ENCODE measurements at places on chromosomes 7 and 10. TPM values are rescaled to one million over a fixed set of nuclear protein-coding genes. Genes with fewer than 3 reads are reported as not detected.

VENTX gene
- not detected for total RNA-seq

LIPK gene
- total RNA-seq: not detected

AKR1C8 gene
- not detected for total RNA-seq

SRRT gene
- total RNA-seq: 63.5 TPM

CYP3A4 gene
- not detected for total RNA-seq

PGAM2 gene
- 0.25 TPM for total RNA-seq

SPAM1 gene
- not detected for total RNA-seq

STAM gene
- total RNA-seq: 17.0 TPM

HMX3 gene
- not detected for total RNA-seq

AMZ1 gene
- total RNA-seq: 2.7 TPM

HILPDA gene
- total RNA-seq: 20.0 TPM

VSTM4 gene
- 1.6 TPM for total RNA-seq

GRB10 gene
- 53.8 TPM for total RNA-seq

INMT gene
- not detected for total RNA-seq

FGFBP3 gene
- 0.33 TPM for total RNA-seq

SUGCT gene
- total RNA-seq: 7.2 TPM
